Activated T-cell treated with anti-CD3 and anti-CD28 coated beads, Interleukin-2, amount 50 U/mL, for 72 hours (primary cell): ENCODE measurements at places on chromosomes 7 and 10.

DNA sequence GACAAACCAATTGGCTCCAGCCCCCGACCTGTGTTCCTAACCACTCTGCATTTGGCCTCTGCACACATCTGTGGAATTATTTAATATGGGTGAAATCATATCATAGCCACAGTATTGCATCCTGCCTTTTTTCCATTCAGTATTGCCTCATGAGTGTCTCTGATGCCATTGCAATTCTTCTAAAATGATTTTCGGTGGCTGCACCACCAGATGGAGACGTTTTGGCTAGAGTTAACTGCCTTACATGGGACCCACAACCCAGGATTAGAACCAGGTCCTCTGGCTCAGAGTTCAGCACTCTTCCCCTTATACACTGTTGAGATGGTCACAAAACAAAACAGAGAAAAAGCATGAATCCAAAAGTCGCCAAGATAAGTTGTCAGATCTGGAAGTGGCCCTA lies 180.8 kb downstream of the EMX2 start:
- DNase-seq: no peak

DNA sequence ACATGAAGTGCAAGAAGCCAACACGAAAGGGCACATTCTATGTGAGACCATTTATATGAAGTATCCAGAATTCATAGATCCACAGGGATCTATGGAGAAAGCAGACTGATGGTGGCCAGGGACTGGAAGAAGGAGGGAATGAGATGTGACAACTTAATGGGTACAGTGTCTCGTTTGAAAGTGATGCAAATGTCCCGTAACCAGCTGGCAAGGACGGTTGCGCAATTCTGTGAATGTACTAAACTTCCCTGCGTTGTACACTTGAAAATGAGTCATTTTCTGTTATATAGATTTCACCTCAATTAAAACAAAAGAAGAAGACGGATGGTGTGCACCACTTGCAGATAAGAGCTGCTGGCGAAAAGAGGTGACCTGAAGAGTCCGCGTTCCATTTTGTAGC lies 861.1 kb downstream of the TYW1 start:
- no peak for DNase-seq

- DNase-seq: no peak
These were observed 15.0 kb upstream of the BNIP3 start for GRCh38 chr10:131996466-131997365.

- DNase-seq: no peak
These were observed 181.2 kb downstream of the BBS9 start for GRCh38 chr7:33310546-33310945.

- no peak for DNase-seq
These were observed 200.9 kb upstream of the TBX20 start for GRCh38 chr7:35454575-35455385.

GRCh38 chr7:40211276-40212003 lies 76.6 kb downstream of the SUGCT start:
- DNase-seq: no peak

DNA sequence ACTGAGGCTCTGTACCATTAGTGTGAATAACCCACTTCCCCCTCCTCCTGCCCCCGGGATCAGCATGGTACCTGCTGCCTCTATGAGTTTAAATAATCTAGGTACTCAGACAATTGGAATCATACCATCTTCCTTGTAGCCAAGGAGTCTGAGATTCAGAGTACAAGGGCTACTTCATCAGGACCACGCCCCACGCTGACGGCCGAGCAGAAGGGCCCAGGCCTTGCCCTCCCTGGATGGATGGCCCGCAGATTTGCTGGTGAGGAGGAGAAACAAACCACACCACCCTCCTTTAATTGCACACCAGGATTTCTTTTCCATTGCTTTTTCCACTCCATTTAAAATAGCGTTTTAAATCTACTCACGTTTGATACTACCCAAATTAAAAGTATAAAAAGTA lies 649.9 kb upstream of the ADARB2 start:
- DNase-seq: no peak

DNA sequence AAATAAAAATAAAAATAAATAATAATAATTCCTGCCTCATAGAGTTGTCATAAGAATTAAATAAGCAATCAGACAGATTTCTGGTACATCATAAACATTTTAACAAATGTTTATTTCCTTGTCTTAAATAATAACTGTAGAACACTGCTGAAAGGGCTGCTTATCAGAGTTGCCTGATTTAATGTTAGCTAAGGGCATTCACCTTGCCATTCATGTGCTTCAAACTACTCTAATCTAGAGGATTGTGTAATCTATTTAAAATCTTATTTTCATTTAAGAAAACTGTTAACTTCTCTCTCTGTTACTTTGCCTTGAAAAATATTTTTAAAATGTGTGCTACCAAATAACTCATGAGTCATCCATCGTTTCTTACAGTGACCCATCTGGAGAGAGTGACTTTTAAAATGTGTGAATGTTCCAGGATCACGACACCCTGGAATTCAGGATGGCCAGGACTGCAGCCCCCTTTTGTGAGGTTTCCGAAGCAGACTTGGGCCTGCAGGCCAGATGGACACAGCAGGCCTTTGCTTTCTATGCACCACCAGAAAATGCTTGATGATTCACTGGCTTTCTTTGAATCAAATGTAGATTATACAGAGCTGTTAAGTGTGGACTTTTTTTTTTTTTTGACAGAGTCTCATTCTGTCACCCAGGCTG lies 109.1 kb upstream of the TNS3 start:
- DNase-seq: no peak

DNA sequence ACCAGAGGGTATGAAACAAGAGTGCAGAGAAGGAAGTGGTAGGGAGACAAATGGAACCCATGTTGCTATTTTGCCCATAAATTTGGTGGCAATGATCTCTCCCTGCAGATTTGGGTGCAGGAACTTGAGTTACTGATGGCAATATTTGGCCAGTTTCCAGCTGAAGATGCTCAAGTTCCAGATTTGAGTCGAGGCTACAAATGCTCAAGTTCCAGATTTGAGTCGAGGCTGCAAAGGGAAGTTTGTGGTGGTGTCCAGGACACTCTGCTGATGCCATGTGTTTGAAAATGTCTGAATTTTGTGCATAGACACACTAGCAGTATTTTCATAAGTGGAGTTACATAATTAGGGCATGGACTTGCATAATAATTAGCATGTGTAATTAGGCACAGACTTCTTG lies 40.8 kb downstream of the TBXAS1 start:
- DNase-seq: peak; percentile 9

GRCh38 chr10:129841590-129841989 lies 122.5 kb downstream of the EBF3 start:
- DNase-seq: no peak

- DNase-seq: no peak
These were observed 7.5 kb downstream of the LAMB1 start for GRCh38 chr7:107995184-107996071.
